Frontal cortex (tissue), 4 donors: ENCODE measurements at places on chromosomes 4 and X. TPM values are rescaled to one million over a fixed set of nuclear protein-coding genes. Genes with fewer than 3 reads are reported as not detected.

The DUX4 gene
- total RNA-seq = not detected

The ARHGAP36 gene
- 0.41 TPM for total RNA-seq

The NSG1 gene
- 302 TPM for total RNA-seq

The CAMK2D gene
- total RNA-seq = 69.7 TPM

The AMTN gene
- not detected for total RNA-seq
